ENCODE measurements at places on chromosomes 4 and X.

DNA sequence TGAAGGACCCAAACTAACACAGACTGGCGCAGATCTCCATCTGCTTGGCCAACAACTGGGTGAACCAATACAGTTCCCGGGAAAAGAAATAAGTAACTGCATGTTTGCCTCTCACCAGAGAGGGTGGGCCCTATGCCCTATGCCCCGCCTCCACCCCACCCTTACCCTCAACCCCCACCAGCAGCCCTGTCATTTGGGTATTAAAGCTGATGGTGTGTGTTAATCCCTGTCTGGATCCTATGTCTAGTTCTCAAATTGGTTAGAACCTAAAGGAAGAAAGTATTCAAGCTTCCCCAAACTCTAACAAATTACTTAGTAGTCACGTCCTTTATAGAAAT lies 19.0 kb downstream of the SMPX start:
- no peak for DNase-seq

DNA sequence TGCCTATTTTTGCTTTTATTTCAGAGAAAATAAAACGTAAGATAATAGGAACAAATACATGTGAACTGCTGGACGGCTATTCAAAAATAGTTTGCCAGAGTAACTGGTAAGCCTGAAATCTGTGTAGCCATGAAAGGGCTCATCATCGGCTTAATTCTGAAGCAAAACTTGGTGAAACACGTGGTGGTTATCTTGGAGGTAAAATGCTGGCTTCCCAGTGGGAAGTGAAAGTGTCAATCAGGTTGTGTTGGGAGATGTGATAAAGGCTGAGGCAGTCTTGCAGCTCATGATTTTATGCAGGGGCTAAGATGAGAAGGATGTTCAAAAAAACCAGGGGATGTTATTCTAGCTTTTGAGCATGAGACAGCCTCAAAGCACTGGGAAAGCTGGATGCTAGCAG lies 36.1 kb upstream of the TLR2 start:
- no peak for DNase-seq

DNA sequence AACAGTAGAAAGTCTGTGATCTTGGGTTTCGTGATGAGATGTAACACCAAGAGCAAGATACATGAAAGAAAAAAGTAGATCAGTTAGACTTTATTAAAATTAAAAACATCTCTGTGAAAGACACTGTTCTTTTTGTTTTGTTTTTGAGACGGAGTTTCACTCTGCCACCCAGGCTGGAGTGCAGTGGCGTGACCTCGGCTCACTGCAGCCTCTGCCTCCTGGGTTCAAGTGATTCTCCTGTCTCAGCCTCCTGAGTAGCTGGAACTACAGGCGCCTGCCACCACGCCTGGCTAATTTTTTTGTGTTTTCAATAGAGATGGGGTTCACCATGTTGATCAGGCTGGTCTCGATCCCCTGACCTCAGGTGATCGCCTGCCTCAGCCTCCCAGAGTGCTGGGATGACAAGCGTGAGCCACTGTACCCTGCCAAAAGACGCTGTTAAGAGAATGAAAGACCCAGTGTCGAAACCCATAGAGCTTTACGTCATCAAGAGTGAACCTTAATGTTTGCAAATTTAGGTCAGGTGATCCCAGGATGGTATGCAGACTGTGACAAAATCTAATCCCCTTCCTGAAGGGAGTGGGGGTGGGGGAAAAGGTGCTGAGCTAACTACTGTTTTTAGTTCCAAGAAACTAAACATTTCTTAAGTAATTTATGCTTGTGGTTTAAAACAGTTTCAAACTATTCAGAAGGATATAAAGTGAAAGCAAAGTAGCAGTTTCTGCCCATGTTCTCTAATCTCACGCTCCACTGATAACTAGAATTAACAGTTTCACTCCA lies 8.0 kb downstream of the OFD1 start:
- DNase-seq, result no peak

GRCh38 chr4:103754844-103755243 lies 35.1 kb upstream of the TACR3 start:
- peak; percentile 0 for DNase-seq

DNA sequence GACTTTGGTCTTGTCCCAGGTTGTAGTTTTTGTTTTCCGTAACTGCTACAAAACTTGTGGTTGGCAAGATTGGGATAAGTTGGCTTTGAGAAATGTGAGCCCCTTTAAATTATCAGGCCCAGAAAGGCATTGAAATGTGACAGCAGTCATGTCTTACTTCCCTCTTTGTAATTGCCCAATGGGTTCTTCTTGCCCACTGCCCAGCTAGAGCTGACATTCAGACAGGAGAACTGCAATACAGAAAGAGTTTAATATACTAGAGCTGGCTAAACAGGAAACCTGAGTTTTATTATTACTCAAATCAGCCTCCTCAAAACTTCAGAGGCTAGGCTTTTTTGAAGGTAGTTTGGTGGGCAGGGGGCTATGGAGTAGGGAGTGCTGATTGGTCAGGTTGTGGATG lies 288.3 kb downstream of the ZNF674 start:
- DNase-seq, result no peak

DNA sequence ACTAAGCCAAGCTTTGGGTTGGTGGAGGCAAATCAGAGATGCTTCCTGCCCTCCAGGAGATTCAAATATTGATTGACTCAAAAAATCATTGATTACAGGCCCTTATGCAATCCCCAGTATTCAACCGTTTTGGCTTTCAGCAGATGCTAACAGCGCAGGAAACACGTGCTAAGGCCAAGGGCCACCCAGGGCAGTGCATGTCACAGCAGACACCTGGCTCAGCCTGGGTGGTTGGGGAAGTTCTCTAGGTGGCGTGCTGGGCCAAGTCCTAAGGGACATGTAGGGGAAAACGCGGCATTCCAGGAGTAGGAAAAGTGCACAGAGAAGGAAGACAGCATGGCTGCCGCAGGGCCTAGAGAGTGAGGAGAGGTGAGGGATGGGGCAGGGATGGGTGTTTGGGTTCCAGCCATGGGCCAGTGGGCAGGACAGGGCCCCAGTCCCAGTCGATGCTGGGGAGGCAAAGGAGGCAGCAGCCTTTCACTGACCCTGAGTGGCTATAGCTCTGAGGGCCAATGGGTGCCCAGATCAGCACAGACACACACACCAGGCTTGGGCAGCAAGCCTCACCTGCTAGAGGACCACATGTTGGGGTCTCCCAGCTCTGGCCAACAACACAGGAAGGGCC lies 239.1 kb downstream of the EVC2 start:
- no peak for DNase-seq

DNA sequence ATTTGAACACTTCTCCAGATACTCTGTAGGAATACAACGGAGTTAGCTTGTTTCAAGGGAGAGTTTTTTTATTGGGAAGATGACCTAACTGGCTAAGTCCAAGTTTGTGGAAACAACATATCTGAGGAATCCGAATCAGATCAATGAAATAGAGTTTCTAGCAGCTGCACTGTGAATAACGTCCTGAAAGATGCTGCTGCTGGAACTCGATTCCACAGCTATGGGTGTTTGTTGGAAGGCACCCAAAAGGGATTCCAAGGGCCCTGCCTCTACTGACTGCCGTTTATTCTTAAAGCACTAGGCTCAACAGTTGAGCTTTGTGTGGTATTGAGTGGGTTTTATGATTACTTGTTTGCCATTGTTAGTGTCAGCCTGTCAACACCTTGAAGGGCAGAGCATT lies 6.6 kb upstream of the GBA3 start:
- peak; percentile 86 for DNase-seq

DNA sequence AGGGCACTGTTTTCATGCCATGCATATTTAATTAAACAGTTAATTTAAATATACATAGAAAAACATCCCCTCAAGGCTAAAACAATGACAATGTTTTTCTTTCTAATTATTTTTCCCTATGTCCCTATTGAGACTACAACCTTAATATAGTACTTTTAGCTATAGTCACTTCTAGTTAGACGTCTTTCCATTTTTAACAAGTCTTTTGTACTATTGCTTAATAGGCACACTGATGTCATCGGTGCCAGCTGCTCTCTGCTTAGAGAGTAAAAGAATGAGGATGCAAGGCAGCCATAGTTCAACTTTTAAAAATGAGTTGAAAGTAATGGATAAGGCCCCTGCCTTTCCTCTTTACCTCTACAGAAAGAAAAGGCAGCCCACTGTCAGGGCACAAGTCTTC lies 191.1 kb downstream of the KCTD8 start:
- peak; percentile 30 for DNase-seq

DNA sequence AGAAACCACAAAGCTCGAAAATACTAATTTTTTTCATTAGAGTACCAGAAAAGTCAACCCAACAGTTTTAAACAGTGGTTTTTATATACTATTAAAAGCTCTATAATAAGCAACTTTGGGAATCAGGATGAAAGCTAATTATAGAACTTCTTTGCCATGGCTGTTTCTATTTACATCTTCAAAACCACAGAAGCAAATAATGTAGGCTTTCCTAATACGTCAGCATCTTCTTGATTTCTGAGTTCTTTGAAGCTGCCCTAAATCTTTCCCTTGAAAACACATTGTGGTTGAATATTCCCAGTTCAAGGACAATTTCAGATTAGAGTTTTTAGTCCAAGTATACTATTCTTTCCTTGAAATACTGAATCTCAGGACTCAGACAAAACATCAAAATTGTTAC lies 460.2 kb upstream of the FAT1 start:
- DNase-seq, result peak; percentile 28

DNA sequence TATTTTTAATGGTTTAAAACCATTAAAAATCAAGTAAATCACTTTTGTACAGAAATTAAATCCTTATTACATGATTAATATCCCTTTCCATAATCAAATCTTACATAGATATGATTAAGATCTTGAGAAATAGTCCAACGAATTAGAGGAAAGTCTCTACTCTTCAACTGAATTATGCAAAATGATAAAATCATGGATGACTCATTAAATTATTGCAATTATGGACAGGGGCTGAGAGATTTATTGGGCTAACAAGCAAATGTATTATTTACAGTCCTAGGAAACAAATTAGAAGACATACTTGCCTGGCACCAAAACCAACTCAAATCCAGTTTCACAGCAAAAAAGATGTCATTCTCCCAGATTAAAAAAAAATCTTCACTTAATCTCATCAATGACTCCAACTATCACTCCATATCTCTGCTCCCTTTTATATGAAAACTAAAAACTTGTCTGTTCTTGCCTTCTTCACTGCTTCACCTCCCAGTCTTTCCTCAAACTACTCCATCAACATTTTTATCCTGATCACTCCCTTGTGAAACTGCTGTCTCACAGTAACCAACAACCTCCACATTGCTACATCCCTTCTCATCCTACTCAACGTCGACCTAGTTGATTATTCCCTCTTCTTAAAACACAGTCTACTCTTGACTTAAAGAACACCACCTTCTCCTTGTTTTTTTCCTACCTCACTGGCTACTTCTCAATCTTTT lies 18.4 kb upstream of the DDX60 start:
- no peak for DNase-seq

DNA sequence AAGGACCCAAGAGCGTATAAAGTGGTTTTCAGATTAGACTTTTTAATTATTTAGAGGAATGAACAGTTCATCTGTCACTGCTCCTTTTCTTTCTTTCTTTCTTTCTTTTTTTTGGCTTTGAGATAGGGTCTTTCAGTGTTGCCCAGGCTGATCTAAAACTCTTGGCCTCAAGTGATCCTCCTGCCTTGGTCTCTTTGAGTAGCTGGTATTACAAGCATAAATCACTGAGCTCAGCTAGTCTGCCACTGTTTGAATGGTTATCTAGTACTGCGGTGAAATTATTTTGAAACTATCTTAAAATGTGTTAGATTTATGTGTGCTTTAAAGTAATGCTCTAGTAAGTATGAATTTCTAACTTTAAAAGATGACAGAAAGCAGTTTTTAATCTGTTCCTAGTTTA lies 6.5 kb upstream of the FRYL start:
- no peak for DNase-seq

DNA sequence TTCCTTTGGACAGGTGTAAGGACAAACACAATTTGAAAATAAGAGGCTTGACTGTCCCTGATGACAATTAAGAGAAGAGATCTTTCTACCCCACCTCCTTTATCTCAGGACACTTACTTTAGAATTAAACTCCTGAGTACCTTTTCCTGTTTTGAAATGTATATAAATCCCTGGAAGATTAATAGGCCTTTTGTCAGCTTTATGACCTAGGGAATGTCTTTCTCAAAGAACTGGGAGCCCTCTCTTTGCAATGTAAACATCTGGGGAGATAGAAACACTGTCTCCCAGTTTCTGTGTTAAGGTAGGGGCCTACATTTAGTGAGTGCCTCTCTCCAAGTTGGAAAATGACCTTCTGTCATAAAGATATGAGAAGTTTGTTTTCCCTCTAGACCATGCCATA lies 31.7 kb downstream of the AGA start:
- DNase-seq, result no peak

DNA sequence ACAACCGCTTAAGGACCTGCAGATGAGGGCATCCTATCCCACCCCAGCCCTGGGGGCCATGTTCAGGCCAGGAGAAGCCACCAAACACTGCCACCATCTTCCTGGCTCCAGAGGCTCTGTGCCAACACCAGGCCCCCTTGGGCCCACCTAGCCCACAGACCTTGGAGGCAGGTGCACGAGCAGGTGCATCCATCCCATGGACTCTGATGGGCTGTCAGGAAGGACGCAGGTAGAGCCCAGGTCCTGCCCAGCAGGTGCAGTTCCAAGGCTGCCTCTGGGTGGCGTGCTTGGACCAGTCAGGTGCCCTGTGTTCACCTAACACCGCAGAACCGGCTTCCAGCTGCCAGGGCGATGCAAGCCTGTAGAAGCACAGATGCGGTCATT lies 22.8 kb upstream of the PDE6B start:
- DNase-seq, result no peak

DNA sequence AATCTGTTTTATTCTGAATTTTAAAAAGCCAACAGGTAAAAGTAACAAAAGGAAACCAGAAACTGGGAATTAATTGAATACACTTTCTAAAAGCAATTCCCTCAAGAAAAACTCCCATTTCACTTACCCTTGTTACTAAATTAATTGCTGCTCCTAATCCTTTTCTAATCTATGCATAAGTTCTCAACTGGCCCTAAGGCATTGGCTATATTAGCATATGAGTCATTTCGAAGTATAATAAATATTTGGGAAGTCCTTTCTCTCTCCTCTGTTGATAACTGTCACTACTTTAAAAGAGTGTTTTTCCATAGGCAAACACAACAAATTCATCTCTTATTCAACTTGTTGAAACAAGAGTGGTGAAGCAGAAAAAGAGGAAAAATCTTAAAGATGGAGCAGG lies 486.5 kb upstream of the HTR2C start:
- no peak for DNase-seq

DNA sequence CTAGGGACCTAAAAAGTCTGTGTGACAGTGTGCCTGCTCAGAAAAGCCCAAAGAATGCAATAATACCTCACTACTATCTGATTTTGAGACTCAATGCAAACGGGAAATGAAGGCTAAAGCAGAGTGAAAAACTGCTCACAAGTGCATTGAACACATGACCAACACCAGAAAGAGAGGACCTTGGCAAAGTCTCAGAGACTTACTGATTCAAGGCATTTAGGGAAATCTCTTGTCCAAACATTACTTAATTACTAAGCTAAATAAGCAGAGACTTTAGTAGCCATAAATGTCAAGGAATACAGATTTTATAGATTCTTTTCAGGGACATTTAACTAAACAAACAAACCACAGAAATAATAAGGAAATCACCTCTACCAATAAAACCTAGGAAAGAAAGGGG lies 916.0 kb downstream of the FSTL5 start:
- DNase-seq, result no peak

- no peak for DNase-seq
Observed at GRCh38 chr4:168741281-168742173, 244.7 kb downstream of the PALLD start.

Measured in fibroblast of lung (primary cell).